ENCODE measurements at places on chromosomes 7 and 10. TPM values are rescaled to one million over a fixed set of nuclear protein-coding genes. Genes with fewer than 3 reads are reported as not detected.

- DNase-seq, result no peak
Measured at GRCh38 chr7:117550625-117551024, 70.8 kb downstream of the CFTR start.

GRCh38 chr7:87635921-87636320, 7.7 kb downstream of the RUNDC3B start:
- DNase-seq, result no peak

DNA sequence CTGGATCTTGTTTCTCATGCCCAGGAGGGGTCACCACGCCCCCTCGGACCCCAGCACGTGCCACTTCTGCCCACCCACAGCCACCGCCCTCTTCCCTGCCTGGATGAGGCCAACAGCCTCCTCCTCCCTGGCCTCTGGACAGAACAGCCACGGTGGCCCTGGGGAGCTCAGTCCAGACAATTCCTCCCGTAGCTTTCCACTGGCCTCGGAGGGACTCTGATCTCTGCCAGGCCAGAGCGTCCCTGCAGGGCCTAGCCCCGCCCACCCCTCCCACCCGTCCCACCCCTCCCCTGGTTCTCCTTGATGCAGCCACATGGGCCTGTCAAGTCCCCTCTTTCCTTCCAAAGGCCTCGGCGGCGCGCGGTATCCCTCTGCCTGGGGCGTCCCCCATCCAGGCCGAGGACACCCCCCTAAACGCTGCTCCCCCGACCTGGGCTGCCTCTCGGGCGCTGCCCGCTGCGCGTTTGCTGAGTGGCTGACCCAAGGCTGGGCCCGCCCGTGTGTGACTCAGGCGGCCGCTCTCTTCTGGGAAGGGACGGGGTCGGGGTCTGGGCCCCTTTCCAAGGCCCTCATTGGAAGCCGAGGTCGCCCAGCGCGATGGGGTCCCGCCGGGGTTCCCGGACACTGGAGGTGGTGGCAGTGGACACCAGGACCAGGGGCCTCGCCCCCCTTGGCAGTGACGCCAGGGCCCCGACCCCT, 557 bp downstream of the TMEM120A start:
- no peak for DNase-seq

- DNase-seq, result no peak
Measured at GRCh38 chr10:62899311-62899710, 83.1 kb upstream of the EGR2 start.

GRCh38 chr7:140517546-140518369, 38.5 kb upstream of the MKRN1 start:
- peak; percentile 77 for DNase-seq

DNA sequence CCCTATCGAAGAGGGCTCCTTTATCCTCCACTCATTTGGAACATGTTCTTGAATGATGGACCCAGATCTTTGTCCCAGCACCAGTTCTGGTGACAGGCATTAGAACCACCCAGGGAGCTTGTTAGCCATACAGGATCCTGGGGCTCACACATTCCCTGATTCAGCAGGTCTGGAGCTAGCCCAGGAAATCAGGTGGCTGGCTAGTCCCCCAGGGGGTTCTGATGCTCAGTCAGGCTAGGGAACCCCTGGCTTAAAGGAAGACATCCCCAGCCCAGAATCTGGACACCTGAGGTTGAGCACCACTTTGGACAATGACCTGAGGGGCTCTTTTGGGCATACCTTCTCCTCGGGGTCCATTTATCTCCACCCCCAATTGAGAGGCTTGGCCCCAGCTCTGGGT, 37.0 kb upstream of the NANOS1 start:
- DNase-seq, result no peak

GRCh38 chr10:89250865-89251408, 638 bp downstream of the LIPA start:
- no peak for DNase-seq

DNA sequence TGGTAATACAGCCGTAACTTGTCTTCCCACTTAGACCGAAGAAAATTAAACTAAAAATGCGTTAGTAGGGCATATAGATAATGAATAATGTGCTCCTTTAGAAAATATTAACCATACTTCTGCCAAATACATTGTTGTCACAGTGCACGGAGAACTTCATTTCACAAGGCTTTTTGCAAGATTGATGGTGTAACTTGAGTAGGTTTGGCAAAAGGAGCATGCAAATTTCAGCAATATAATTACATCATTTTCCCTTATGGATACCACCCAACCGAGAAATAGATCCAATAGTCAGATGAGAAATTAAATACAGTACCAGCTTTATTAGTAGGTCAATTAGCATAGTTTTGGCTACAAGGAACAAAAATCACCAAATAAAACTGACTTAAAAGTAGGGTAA, 792.6 kb upstream of the C7orf33 start:
- DNase-seq, result no peak

DNA sequence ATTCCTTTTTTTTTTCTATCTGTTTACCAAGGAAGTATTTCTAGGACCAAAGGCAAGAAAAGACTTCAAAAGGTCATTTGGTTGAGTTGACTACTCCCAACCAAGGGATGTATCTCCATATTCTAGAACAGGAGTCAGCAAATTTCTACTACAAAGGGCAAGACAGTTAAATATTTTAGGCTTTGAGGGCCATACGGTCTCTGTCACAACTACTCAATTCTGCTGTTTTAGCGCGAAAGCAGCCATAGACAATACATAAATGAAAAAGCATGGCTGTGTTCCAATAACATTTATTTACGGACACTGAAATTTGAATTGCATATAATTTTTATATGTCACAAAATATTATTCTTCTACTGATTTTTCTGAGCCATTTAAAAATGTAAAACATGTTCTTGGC, 8.5 kb upstream of the ARID5B start:
- DNase-seq, result no peak

DNA sequence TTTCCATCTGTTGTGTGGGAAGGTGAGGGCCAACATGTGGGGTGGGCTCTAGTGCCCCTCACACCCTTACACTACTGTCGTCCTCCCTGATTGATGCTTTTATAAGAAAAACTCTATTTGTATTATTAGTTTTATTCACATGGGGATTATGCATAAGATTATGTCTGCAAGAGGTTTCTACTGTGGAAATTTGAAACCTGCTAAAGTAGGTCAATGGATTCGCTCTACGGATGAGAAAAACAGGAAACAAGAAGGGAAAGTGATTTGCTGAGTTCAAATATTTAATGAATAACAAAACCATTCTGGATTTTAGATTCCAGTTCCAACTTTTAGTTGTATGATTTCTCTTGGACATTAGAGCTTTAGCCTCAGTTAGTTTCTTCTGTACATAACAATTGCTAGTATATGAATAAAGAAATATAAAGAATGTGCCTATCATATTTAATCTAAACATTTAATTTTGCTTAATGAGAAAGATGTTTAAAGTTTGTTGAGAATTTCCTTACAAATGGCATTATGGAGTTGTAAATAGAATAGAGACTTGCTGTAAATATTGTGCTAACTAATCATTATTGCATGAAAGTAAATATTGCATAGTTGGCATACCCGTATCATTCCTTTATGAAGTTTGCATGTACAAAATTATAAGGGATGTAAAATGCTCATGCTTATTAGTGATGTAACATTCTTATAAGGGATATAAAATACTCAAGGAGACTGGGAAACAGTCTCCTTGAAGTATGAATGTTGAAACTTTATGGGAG, 193.8 kb downstream of the THSD7A start:
- DNase-seq, result no peak

DNA sequence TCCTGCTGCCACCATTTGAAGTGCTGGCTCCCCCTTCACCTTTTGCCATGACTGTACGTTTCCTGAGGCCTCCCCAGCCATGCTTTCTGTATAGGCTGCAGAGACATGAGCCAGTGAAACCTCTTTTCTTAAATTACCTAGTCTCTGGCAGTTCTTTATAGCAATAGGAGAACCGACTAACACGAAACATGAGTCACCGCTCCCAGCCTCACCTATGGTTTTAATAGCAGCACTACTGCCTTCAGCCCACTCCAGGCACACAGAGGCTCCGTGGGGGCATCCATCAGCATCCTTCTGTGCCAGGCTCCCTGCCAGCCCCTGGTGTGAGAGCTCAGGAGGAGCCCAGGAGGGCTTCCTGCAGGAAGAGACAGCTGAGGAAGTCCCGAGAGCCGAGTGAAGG, 5.5 kb upstream of the ZNF316 start:
- no peak for DNase-seq

DNA sequence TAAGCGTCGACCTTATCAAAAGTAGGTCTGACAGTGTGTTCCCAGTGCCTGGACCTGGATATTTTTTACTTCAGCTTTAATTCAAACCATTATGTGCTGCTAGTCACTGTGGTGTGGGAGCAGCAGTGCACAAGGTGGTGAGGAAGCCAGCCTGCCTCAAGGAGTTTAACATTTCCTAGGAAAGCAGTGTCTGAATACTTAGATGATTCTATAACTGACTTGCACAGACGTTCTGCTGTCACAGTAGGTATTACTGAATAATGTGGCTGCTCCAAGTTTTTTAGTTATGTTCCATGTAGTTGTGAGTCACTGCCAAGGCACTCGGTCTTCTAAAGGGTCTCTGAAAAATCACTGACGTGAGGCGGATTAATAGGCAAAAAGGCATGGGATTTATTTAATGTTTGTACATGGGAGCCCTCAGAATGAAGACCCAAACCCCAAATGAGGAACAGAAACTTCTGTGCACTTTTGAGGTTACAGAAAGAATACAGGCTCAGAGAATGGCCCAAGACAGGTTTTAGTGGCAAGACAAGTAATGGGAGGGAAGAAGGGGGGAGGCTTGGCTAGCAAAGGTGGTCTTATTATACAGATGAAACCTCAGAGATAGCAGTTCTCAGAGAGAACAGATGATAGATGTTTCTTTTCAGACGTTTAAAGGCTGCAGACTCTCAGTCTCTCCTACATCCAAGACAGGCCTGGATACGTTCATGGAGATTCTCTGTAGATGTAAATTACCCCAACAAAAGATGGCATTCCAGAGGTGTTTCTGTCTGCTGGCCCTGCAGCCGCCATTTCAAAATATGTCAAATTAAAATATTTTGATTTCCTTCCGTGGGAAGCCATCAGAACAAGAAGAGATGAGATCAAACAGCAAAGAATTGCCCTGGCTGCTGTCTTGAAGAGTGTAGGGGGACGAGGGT, 209.3 kb downstream of the SDK1 start:
- no peak for DNase-seq

VSTM4 gene
- total RNA-seq, result 60.2 TPM

MCU gene
- 65.7 TPM for total RNA-seq

SLC18A2 gene
- 12.6 TPM for total RNA-seq

Data from urinary bladder (tissue), 4 donors.